ENCODE measurements at places on chromosomes 2 and 18.

- no peak for DNase-seq
- H3K36me3 ChIP-seq: peaks cover 74% of the 10 kb centered on the region
- H3K4me3 ChIP-seq: no peak overlapping the region
- no peak overlapping the region for H3K27ac ChIP-seq
Observed at GRCh38 chr2:237648016-237648381, 20.6 kb downstream of the LRRFIP1 start.

GRCh38 chr2:23599667-23600066 is 214.7 kb downstream of the KLHL29 start:
- no peak overlapping the region for H3K4me3 ChIP-seq
- no peak for DNase-seq

GRCh38 chr2:237568121-237568660 is 1.8 kb downstream of the PRLH start:
- peaks cover 22% of the 10 kb centered on the region for H3K27me3 ChIP-seq
- H3K4me1 ChIP-seq: peaks cover 17% of the 10 kb centered on the region
- H3K27ac ChIP-seq: no peak overlapping the region
- no peaks in the 10 kb centered on the region for H3K36me3 ChIP-seq

GRCh38 chr2:180938451-180938850 is 42.0 kb upstream of the UBE2E3 start:
- H3K27me3 ChIP-seq: no peaks in the 10 kb centered on the region
- H3K4me1 ChIP-seq: no peaks in the 10 kb centered on the region
- H3K36me3 ChIP-seq: no peaks in the 10 kb centered on the region
- no peak overlapping the region for H3K4me3 ChIP-seq
- no peak for DNase-seq

- H3K36me3 ChIP-seq: no peaks in the 10 kb centered on the region
- H3K4me1 ChIP-seq: no peaks in the 10 kb centered on the region
- no peaks in the 10 kb centered on the region for H3K27me3 ChIP-seq
- no peak for DNase-seq
- H3K27ac ChIP-seq: no peak overlapping the region
Observed at GRCh38 chr2:195779491-195779890, 122.5 kb downstream of the SLC39A10 start.

- H3K4me3 ChIP-seq: no peak overlapping the region
- no peaks in the 10 kb centered on the region for H3K4me1 ChIP-seq
- DNase-seq: no peak
- no peaks in the 10 kb centered on the region for H3K36me3 ChIP-seq
- peaks cover 11% of the 10 kb centered on the region for H3K27me3 ChIP-seq
- H3K27ac ChIP-seq: no peak overlapping the region
Observed at GRCh38 chr2:230459216-230459615, 43.2 kb downstream of the SP100 start.

GRCh38 chr2:22880161-22880560 is 504.8 kb upstream of the KLHL29 start:
- DNase-seq: no peak
- no peaks in the 10 kb centered on the region for H3K4me1 ChIP-seq

- no peak for DNase-seq
- no peak overlapping the region for H3K27ac ChIP-seq
- peaks cover 3% of the 10 kb centered on the region for H3K27me3 ChIP-seq
Observed at GRCh38 chr18:24539866-24540617, 79.6 kb downstream of the HRH4 start.

DNA sequence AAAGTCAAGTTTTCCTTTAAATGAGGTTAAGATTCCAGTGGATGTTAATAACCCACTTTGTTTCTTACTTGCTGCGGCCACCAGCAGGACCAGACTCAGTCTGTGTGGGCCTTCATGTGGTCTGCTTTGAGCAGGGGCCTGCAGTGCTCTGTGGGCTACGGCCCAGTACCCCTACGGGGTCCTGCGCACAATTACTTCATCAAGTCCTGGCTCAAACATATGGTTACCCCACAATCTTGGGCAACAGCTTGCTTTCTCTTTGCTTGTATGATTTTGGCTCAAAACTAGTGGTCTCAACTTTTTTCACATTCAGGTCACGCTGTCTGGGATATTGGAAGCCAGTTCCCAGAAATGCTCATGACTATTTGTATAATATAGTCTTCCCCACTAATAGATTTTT is 64.2 kb downstream of the PTPN2 start:
- peaks cover 35% of the 10 kb centered on the region for H3K36me3 ChIP-seq
- H3K27ac ChIP-seq: no peak overlapping the region
- H3K27me3 ChIP-seq: no peaks in the 10 kb centered on the region

Measured in nephron progenitor cell (in vitro differentiated cells).